ENCODE measurements at places on chromosomes 6 and 20.

GRCh38 chr6:101118136-101118396, 236.9 kb upstream of the ASCC3 start:
- no peak for DNase-seq

GRCh38 chr20:54131675-54132611, 41.8 kb downstream of the CYP24A1 start:
- no peak for DNase-seq

DNA sequence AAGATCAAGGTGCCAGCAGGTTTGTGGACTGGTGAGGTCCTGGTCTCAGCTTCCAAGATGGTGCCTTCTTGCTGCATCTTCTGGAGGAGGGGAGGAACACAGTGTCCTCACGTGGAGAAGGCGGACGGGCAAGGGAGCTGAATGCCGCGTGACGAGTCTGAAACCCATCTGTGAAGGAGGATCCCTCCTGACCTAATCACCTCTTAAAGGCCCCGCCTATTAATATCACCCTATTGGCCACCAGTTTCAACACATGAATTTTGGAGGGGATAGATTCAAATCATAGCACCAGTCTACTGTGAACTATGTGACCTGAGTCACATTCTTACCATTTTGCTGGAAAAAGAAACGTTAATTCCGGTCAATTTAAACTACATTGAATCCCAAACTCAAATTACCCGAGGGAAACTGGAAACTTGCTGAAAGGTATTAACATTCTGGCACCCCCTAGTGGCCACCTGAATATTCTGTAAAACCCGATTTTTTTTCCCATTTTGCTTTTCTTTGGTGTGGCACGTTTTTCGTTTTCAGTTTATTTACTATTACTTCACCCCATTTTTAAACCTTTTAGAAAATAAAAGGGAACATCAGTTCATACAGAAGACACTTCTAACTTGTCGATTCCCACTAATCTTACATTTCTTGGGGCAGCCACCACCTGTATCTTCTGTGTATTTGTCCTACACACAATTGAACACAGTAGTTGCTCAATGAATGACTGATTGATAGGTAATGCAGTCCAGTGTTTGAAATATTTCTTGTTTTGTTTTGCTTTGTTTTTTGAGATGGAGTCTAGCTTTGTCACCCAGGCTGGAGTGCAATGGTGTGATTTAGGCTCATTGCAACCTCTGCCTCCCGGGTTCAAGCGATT, 17.9 kb upstream of the CCDC170 start:
- DNase-seq, result no peak

GRCh38 chr20:49870261-49870660, 45.1 kb downstream of the SPATA2 start:
- DNase-seq, result no peak

GRCh38 chr6:25014791-25015560, 79.2 kb upstream of the RIPOR2 start:
- DNase-seq, result no peak

DNA sequence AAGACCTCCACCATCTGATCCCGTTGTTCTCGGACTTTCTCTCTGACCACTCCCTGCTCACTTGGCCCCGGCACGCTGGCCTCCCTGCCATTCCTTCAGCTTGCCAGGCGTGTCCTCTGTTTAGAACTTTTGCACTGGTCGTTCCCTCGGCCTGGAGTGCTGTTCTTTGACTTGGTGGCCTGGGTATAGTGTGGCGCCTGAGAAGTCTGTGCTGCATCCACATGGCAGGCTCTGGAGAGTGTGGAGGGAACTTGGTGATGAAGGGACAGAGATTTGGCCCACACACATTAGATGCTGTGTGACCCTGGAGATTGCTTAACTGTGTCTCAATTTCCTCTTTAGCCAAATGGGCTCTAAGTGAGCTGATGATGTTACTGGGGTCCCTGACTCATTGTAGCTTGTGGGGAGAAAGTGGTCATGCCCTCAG, 13.0 kb upstream of the TGM2 start:
- DNase-seq, result no peak

GRCh38 chr20:36472637-36473090, 68.7 kb upstream of the MYL9 start:
- DNase-seq, result no peak

GRCh38 chr6:127069659-127070279, 48.7 kb upstream of the RSPO3 start:
- DNase-seq, result no peak

- no peak for DNase-seq
These were observed 606 bp upstream of the ULBP1 start for GRCh38 chr6:149963212-149963461.

GRCh38 chr20:55417836-55418235, 587.5 kb downstream of the CBLN4 start:
- no peak for DNase-seq

DNA sequence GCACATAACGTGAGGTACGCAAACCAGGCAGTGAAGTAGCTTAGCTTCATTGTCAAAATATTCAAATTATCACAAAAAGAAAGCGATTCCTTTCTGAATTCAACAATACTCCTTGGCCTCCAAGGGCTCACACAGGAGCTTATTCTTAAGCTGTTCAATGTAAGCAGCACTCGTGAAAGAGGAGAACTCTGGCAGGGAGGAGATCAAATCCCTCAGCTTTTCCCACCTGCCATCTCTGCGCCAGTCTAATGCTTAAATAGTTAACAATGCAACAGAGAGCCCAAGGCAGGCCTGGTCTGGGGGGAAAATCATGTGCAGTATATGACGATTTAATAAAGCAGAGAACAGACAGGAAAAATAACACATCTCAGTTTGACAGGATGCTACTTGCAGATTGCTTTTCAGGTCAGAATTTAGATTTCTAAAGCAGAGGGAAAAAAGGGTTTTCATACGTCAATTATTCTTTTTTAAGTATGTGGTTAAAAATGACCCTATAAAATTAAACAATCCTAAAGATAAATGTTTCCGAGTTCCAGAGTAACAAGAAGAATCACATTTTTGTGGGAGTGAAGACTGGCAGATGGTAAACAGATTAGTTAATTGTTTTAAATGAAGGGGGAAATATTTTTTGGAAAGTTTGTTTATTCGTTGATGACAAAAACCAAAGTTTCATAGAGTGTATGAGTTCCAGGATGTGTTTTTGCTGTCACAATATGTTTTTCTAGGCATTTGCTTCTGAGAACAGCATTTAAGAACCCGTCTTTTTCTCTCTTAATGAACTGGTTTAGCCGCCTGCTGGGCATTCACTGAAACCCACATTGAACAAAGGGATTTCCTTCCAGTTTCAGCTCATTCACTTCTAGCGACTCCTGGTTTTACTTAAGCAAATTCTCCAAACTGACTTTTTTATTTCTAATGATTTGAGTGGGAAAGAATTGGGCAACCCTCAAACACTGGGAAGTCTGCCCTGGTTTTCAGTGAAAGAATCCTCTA, 45.9 kb downstream of the PLAGL1 start:
- DNase-seq, result no peak

- DNase-seq, result no peak
These were observed 170.8 kb upstream of the PHACTR1 start for GRCh38 chr6:12545619-12546409.

DNA sequence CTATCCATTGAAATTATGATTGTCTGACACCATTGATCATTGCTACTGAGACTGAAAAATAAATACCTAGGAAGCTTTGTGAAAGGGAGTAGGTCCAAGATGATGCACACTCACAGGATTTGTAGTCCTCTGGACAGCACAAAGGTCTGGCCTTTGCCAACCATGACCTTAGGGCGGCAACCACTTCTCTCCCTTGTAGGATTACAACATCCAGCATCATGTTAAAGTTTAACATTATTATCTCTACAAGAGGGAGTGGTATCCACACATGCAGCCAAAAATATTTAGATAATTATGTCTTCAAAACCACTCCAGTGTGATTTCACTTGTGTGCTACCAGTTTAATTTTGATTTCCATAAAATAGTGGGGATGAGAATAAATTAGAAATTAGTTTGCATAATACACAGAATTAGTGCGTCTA, 51.1 kb upstream of the NHSL1 start:
- no peak for DNase-seq

DNA sequence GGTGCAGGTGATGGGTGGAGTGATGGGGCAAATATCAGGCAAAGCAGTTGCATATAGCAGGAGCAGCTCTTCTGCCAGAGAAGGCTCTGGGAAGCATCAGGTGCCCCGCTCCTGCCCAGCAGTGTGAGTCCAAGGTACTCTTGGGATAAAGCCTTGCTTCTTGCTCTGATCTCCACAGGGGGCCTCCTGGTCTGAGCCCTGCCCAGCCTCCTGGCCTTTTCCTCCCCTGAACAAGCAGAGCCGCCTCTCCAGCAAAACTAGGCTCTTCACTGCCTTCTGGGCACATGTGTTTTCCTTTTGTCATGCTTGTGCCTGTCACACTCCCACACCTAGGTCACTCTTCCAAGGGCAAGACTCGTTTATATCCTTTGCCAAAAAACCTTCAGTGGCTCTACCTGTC, 34.3 kb downstream of the SIRPA start:
- DNase-seq, result no peak

- DNase-seq, result no peak
These were observed 106.9 kb downstream of the RNGTT start for GRCh38 chr6:88856566-88856965.

DNA sequence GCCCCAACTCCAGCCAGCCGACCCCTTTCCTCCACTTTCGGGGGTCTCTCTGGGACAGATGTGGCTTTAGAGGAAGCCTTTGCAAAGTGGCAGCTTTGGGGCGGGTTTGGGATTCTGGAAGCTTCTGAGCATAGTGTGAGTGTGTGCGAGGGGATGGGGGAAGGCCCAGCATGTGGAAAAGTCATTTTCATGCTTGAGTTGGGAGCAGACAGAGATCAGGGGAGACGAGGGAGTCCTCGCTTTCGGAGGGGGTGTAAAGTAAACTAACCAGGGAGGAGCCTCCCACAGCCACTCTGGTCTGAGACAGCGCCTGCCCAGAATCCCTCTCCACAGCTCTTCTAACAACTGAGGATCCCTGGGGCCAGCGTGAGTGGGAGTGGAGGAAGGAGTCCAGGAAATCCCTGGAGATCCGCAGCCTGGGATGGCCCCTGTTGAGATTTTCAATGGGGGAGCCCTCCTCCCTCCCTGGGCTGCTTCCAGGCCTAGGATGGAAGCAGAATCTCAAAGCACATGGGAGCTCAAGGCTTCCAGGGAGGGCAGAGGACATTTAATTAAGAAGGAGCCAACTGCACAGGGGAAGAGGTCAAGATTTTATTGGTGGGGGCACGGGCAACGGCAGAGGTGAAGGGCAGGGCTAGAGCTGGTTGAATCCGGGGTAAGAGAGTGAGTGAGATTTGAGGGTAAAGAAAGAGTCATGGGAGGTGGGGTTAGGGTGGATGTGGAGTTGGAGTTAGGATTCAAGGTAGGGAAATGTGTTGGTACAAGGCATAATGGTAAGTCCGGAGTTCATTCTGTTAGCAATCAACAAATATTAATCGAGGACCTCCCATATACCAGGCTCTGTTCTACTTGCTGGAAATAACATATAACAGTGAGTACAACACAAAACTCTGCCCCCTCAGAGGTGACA, 102.3 kb upstream of the FOXP4 start:
- no peak for DNase-seq

GRCh38 chr20:44034965-44035635, 120.4 kb downstream of the TOX2 start:
- no peak for DNase-seq

- no peak for DNase-seq
These were observed 39.7 kb upstream of the HTR1B start for GRCh38 chr6:77502981-77503380.

- no peak for DNase-seq
These were observed 147.5 kb downstream of the BMP2 start for GRCh38 chr20:6914986-6915385.

GRCh38 chr6:13653296-13653695, 38.2 kb downstream of the NOL7 start:
- no peak for DNase-seq

GRCh38 chr6:89952686-89953085, 58.4 kb downstream of the GJA10 start:
- no peak for DNase-seq

DNA sequence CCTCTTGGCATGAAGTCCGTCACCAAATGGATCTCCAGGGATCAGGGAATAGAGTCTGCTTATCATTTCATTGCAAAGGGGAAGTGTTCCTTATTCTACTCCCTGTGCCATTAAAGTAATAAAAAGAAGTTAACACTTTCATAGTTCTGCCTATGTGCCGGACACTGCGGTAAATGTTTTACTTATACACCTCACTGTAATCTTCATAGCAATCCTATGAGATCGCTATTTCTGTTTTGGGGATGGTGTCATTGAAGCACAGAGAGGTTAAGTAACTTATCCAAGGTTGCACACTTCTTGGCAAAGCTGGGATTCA, 177.7 kb downstream of the TSHZ2 start:
- no peak for DNase-seq

GRCh38 chr6:125124049-125124669, 29.4 kb upstream of the TPD52L1 start:
- DNase-seq, result no peak

DNA sequence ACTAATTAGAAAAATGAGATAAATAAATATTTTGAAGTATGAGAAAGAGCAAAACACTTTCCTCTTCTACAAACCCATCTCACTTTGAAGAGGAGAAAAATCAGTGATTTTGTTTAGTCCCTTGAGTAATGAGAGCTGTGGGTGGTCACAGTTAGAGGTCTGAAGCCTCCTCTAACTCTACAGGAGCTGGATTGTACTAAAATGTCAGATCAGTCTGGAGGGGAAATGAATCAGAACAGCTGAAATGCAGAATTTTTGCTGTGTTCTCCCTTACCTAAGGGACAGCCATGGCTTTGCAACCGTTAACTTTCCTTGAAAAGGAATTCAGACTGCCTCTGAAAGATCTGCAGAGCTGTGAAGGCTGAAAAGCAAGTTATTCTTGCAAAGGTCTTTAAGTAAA, 11.4 kb upstream of the RFPL4B start:
- no peak for DNase-seq

- DNase-seq, result no peak
These were observed 64.8 kb downstream of the SNX9 start for GRCh38 chr6:157887892-157888291.

DNA sequence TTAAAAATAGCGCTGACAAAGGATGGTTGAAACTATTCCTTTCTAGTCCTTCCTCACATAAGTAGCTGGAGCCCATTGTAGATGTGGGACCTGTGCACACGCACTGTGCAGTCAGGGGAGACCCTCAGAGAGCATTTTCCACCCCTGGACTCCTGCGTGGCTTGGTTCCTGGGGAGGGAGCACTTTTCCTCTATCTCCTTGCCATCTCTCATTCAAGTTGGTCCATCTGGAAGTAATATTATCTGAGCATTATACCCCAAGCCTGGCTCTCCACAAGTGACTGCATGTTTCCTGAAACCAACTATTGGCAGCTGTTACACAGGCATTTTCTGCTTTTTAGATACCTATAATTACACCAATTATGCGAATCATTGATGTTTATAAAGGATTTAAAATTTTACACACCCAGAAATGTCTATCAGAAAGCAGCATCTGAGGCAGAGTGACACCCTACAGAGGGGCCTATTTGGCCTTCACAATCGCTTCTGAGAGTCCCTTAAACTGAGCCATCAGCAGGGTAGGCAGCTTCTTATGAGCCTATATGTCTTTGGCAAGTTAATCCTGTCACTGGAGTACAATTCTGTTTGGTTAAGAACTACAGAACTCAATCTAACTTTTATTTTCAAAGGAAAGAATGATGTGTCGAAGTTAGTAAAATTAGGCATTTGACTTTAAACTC, 18.7 kb downstream of the SOX4 start:
- no peak for DNase-seq

- DNase-seq, result no peak
These were observed 5.9 kb downstream of the SLC2A10 start for GRCh38 chr20:46715292-46715756.

- DNase-seq, result no peak
These were observed 295.1 kb downstream of the ALDH8A1 start for GRCh38 chr6:134654751-134655150.

- DNase-seq, result no peak
These were observed 394.5 kb upstream of the SLC35B3 start for GRCh38 chr6:8829796-8830195.

- DNase-seq, result no peak
These were observed 3.6 kb upstream of the MAS1 start for GRCh38 chr6:159887146-159887545.

All from anterior cingulate cortex (tissue), 58 donors.